Activated CD4-positive, CD25-positive, alpha-beta regulatory T cell treated with anti-CD3 and anti-CD28 coated beads, Interleukin-2, amount 50 U/mL, for 16 hours (primary cell): ENCODE measurements at places on chromosomes 12 and 14.

DNA sequence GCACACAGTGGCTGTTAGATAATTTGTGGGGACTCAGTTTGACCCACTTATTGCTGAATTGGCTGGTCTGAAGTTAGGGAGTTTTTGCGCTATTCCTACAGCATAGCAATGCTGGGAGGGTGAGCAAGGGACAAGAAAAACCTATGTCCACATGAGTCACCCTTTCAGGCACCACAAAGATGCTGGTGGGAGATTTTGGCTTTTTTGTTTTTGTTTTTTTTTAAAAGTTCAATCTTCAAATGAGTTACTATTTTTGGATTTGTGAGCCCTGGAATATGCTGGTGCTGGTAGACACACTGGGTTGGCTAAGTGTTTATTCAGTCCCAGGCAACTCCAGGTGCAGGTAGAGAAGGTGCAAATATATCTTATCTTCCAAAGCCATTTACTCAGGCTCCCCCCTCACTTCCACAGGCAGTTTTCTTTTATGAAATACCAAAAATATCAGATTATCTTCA lies 143.4 kb downstream of the BTG1 start:
- no peak for DNase-seq

DNA sequence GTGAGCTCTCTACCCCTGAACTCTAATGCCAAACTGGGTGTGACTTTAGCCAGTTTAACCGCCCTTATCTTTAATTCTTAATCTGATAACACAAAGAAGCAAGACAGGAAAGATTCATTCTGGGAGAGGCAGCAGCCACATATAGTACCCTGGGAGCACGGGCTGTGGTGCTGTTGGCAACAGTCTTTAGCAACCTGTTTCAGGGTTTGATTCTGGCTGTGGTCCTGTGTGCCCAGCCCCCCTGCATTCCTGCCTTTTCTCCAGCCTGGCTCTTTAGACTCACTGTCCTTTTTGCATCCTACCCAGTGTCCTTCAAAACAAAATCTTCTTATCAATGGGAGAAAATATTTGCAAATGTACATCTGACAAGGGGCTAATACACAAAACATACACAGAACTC lies 275.2 kb downstream of the GXYLT1 start:
- DNase-seq: no peak

GRCh38 chr12:110937104-110937641 lies 16.8 kb upstream of the MYL2 start:
- peak; percentile 33 for DNase-seq

GRCh38 chr12:116594325-116595038 lies 35.3 kb downstream of the MAP1LC3B2 start:
- DNase-seq: no peak

DNA sequence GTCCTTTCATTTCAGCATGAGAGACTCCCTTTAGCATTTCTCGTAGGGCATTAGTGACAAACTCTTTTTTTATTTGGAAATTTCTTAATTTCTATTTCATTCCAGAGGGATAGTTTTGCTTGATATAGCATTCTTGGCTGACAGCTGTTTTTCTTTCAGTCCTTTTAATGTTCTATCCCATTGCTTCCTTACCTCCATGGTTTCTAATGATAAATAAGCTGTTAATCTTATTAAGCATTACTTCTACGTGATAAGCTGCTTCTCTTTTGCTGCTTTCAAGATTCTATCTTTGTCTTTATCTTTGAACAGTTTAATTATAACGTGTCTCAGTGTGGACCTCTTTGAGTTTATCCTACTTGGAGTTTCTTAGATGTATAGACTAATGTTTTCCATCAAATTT lies 11.6 kb upstream of the TMEM63C start:
- DNase-seq: no peak

- no peak for DNase-seq
These were observed 127.5 kb downstream of the MED13L start for GRCh38 chr12:116150001-116150400.

DNA sequence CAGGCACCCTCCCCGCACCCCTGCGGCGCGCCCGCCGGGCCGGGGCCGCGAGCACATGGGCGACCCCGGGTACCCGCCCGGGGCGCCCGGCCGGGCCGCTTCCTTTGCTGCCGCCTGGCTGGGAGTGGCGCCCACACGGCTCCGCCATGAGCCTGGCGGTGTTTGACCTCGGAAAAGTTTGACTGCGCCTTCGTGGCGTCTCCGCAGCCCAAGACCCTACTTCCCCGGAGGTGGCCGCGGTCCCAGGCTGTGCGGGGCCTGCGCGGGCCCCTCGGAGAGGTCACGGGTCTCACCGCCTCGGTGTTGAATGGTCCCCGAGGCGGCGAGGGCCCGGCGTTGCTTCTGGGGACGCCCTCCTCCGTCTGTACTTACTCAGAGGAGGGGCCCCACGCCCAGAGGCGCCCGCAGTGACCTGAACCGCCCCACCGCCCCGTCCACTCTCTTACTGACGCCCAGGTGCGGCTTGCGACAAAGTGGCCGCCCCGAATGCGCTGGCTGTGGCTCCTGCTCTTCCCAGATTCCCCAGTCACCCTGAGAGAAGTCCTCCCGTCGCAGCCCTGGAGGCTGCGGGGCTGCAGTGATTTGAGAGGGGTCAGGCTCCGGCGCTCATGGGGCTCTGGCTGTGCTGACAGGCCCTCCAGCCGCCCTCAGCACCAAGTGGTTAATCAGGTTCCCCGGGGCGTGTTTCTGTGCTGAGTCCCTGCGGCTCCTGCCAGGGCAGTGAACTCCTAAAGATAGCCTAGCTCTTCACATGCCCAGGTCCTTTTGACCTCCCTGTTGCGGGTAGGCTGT lies 5.8 kb downstream of the KMT5A start:
- DNase-seq: no peak

DNA sequence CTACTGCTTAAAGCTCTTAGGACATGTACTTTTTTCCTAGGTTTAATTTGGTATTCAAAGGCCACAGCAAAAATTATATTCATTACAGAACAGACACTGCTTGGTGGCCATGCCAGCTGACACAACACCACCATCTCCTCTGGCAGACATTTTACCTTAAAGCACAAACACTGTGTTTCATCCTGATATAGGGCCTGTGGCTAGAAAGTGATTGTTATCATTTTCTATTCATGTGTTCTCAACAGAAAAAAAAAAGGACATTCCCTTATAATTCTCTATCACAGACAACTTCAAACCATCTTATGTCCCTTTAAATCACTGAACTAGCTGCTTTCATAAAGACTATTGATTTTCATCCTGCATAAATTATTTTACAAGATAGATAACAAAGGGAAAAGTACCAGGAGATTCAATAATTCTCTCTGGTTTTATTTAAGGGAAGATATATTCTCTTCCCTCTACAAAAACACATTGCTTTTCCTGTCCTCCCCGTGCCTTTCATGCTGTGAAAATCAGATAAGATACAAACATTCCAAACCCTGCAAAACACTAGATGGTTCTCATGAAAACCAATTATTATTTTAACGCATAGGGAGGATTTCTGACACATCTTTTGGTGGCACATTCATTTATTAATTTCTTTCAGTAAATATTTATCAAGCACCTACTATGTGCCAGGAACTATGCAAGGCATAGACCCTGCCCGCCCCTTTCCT lies 139.3 kb upstream of the TMCC3 start:
- no peak for DNase-seq

- DNase-seq: no peak
These were observed 53.5 kb upstream of the LDHB start for GRCh38 chr12:21710958-21711775.

DNA sequence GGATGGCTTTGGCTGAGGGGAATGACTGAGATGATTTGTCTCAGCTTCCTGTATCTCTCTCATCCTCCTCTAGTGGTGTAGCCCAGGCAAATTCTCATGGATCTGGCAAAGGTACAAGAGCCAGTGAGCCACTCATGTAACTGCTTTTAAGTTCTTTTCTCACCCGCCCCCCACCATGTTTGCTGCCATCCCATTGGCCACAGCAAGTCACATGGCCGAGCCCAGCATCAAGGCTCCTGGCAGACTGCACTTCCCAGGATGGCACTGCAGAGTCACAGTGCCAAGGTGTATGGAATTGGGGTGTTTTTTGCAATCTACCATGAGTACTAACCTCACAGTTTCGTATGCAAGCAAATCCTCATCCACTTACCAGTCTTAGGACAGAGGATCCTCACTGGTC lies 50.9 kb downstream of the CHST11 start:
- DNase-seq: no peak

GRCh38 chr14:68785534-68786490 lies 7.1 kb downstream of the ZFP36L1 start:
- DNase-seq: no peak

- DNase-seq: no peak
These were observed 463 bp downstream of the COA8 start for GRCh38 chr14:103563226-103563620.

GRCh38 chr12:6334940-6335450 lies 6.9 kb downstream of the TNFRSF1A start:
- no peak for DNase-seq

DNA sequence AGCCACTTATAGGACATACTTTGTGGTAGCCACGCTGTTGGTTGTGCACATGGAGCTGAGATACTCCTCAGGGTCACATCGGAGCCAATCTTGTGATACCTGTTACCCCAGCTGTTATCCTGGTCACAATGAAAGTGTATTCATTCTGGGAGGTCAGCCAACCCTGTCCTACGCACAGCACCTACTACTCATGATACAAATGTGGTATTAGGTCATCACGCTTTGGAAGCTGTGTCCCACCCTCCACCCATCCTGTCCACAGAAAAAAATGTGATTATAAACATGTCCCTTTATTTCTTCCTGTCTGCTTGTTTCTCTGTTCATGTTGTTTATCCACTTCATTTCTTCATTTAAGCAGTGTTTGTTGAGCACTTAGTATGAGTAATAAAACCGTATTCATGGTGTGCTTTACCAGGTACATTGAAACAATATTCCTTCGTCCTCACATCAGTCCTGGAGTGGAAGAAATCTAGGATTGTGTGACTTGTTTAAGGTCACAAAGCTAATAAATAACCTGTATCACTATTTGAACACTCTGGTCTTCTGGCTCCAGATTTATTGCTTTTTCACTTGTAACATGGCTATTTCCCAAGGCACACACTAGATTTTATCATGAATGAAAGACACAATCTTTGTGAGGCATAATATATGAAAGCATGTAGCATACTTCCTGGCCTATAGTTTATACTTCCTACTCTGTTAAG lies 73.1 kb downstream of the DERA start:
- no peak for DNase-seq

DNA sequence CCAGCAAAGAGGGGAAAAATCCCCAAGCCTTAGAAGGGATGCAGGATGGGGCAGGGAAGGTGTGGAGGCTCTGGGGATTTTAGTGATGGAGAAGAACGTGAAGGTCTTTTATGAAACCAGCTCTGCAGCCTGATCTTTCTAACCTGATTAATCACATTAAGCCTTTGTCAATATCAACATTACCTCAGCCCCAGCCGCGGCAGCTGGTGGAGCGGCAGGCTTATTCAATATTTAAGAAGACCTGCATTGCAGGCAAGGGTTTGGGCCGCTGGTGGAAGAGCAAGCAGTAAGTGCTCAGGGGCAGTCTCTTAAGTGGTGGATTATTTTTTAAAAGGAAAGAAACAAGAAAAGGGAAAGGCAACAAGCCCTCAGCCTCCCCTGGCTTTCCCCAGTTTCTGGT lies 16.6 kb downstream of the RPH3A start:
- no peak for DNase-seq

DNA sequence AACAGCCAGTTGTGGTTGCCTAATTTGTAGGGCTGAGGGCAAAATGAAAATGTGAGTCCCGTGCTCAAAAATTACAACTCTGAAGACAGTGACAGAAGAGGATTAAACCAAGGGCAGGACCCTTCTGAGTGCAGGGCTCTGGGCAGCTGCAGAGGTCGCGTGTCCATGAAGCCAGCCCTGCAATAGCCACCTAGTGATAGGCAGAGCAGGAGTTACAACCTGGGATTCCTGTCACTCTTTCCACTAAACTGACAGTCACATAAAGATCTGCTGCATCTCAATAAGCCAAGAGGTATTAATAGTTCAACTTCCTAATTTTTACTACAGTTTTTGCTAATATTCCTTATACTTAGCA lies 94.1 kb downstream of the SLC2A13 start:
- no peak for DNase-seq

- DNase-seq: no peak
These were observed 89.1 kb downstream of the ADGRD1 start for GRCh38 chr12:131042834-131043245.

- DNase-seq: no peak
These were observed 40.6 kb downstream of the C12orf42 start for GRCh38 chr12:103455020-103455763.

- DNase-seq: no peak
These were observed 84.6 kb downstream of the WNK1 start for GRCh38 chr12:836952-837351.

GRCh38 chr14:72736308-72736707 lies 157.6 kb downstream of the DPF3 start:
- DNase-seq: no peak

- no peak for DNase-seq
These were observed 63.1 kb downstream of the A2M start for GRCh38 chr12:9052610-9053009.

DNA sequence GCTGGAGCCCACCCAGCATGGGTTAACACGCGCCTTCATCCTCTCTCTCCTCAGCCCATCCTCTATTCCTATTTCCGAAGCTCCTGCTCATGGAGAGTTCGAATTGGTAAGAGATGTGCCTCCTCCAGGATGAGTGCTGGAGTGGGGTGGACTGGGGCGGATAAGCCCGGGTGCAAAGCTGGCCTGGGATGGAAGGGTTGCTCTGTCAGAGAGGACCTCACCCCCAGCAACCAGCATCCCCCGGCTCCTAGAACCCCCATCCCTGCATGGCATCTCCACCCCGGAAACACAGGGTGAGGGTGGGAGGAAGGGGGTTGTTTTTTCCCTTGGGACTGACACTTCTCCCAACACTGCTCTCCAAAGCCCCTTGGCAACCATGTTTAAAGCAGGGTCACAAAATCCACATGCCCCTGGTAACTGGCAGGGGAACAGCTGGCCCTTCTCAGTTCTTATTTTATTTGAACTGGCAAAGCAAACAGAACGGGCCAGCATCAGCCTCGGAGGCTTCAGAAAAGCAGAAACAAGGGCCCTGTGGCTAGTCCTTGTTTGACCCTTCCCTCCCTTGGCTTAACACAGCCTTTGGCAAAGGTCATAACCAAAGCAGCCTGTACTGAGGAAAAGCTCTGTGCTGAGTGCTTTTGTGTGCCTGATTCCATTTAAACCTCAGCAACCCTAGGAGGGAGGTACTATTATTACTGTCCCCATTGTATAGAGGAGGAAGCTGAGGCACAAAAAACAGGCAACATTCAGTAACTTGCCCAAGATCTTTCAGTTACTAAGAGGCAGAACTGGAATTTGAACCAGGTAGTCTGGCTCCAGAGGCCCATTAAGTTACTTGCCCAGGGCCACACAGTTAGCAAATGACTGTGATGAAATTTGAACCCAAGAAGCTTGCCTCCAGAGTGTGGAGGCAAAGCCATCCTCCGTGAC lies 4.2 kb downstream of the GSTZ1 start:
- DNase-seq: no peak

DNA sequence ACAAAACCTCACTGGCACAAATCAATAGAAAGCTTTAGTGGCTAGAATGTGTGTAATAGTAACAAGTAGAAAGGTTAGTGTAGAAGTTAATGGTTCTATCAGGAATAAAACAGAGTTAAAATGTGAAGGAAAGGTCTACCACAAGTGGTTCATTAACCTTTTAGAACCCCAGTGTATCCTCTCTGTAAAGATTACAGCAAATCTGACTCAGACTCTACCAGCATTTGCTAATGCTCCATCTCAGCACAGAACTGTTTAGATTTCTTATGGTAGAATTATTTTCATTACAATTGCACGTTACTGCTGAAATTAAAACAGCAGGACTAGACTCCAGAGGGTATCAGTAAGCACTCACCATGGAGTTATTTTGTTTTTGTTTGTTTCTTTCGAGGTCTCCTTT lies 609.0 kb upstream of the LMO3 start:
- no peak for DNase-seq
